ENCODE measurements at places on chromosomes 2 and 18. TPM values are rescaled to one million over a fixed set of nuclear protein-coding genes. Genes with fewer than 3 reads are reported as not detected.

The MPV17 gene
- 100 TPM for total RNA-seq

- DNase-seq: no peak
- peaks cover 39% of the 10 kb centered on the region for H3K36me3 ChIP-seq
- peak overlapping the region; percentile 26 for H3K27ac ChIP-seq
- H3K27me3 ChIP-seq: no peaks in the 10 kb centered on the region
- peaks cover 25% of the 10 kb centered on the region for H3K4me1 ChIP-seq
Observed at GRCh38 chr2:102436323-102436722, 13.4 kb downstream of the IL18RAP start.

The IRS1 gene
- total RNA-seq: 6.5 TPM

DNA sequence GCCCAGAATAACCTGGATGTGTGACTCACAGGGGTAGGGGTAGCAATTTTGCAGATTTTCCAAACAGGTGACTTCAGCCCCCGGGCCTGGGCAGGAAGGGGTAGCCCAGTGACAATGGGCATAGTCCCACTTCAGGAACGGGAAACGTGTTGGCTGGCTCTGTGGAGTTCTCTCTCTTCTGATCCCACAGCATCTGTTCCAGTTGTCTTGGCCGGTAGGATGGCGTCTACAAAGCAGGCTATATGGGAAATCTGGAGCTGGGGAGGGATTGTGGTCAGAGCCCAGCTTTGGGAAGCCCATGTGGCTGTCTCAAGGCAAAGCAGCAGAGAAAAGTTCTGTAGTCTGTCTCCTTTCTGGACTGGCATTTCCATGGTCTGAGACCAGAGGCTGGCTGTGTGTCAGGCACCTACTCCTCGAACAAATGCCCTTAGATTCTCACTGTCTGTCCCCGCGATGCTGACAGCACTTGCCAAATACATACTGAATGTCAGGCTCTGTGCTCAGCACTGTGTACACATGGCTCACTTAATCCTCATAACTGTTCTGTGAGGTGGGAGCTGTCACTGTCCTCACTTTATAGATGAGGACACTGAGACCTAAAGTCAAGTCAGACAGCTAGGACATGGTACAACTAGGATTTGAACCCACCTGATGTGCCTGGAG lies 17.9 kb upstream of the TMEM214 start:
- DNase-seq: no peak
- H3K4me3 ChIP-seq: no peak overlapping the region
- peaks cover 9% of the 10 kb centered on the region for H3K4me1 ChIP-seq
- H3K36me3 ChIP-seq: no peaks in the 10 kb centered on the region
- H3K27ac ChIP-seq: peak overlapping the region; percentile 16

The STPG4 gene
- 0.74 TPM for total RNA-seq

GRCh38 chr2:70767079-70767698 lies 811 bp downstream of the ADD2 start:
- peak overlapping the region; percentile 91 for H3K4me3 ChIP-seq
- peaks cover 12% of the 10 kb centered on the region for H3K4me1 ChIP-seq
- no peaks in the 10 kb centered on the region for H3K36me3 ChIP-seq
- peak overlapping the region; percentile 85 for H3K27ac ChIP-seq
- peaks cover 25% of the 10 kb centered on the region for H3K27me3 ChIP-seq
- DNase-seq: peak; percentile 53

Data from activated naive CD8-positive, alpha-beta T cell treated with anti-CD3 and anti-CD28 coated beads, Interleukin-2, amount 10 ng/mL, durations not matched to agents 7 days and 5 days (primary cell).